A549 treated with Mapracorat at 1 μM for 4 hours (cell line): ENCODE measurements at places on chromosomes 13 and 19. TPM values are rescaled to one million over a fixed set of nuclear protein-coding genes. Genes with fewer than 3 reads are reported as not detected.

SMIM44 gene
- not detected in 5 replicates for total RNA-seq

PSG7 gene
- total RNA-seq: 0.07 to 0.16 TPM (median 0.10 TPM) in 3 of 5 replicates, not detected in the others

GAPDHS gene
- 0.21 TPM in 1 of 5 replicates, not detected in the others for total RNA-seq

KLK12 gene
- not detected in 5 replicates for total RNA-seq

TMEM255B gene
- total RNA-seq: 0.57 to 1.2 TPM (median 0.67 TPM) in 5 replicates

APOC1 gene
- total RNA-seq: 98.6 to 128 TPM (median 113 TPM) in 5 replicates

DAZAP1 gene
- 74.9 to 108 TPM (median 102 TPM) in 5 replicates for total RNA-seq

F2RL3 gene
- total RNA-seq: not detected in 5 replicates

MAP4K1 gene
- total RNA-seq: 0.85 to 1.6 TPM (median 1.3 TPM) in 5 replicates

KLK4 gene
- total RNA-seq: 0.16 to 0.30 TPM in 2 of 5 replicates, not detected in the others

THSD8 gene
- 7.7 to 15.0 TPM (median 11.7 TPM) in 4 of 5 replicates, not detected in the other for total RNA-seq

SH3GL1 gene
- total RNA-seq: 45.2 to 60.6 TPM (median 58.7 TPM) in 5 replicates

ZNF729 gene
- not detected in 5 replicates for total RNA-seq

CYSLTR2 gene
- not detected in 5 replicates for total RNA-seq

PTH2 gene
- not detected in 5 replicates for total RNA-seq

ARHGAP45 gene
- total RNA-seq: 1.9 to 4.3 TPM (median 4.1 TPM) in 5 replicates

NALCN gene
- total RNA-seq: 3.2 to 4.6 TPM (median 4.1 TPM) in 5 replicates

LRRC25 gene
- total RNA-seq: 0.06 TPM in 1 of 5 replicates, not detected in the others

MTUS2 gene
- 0.01 TPM in 1 of 5 replicates, not detected in the others for total RNA-seq

TGFBR3L gene
- 0.42 to 2.8 TPM (median 1.8 TPM) in 5 replicates for total RNA-seq

HS6ST3 gene
- not detected in 5 replicates for total RNA-seq

MYO1F gene
- total RNA-seq: 0.16 to 0.48 TPM (median 0.24 TPM) in 5 replicates

TTC9B gene
- total RNA-seq: 0.21 to 0.47 TPM (median 0.34 TPM) in 4 of 5 replicates, not detected in the other

PSG1 gene
- 0.13 to 0.33 TPM (median 0.17 TPM) in 5 replicates for total RNA-seq
